ENCODE measurements at places on chromosomes 5 and 9.

GRCh38 chr5:38554403-38554802, 2.0 kb downstream of the LIFR start:
- no peak for DNase-seq

GRCh38 chr9:83061036-83061435, 1.9 kb downstream of the RASEF start:
- no peak for DNase-seq

DNA sequence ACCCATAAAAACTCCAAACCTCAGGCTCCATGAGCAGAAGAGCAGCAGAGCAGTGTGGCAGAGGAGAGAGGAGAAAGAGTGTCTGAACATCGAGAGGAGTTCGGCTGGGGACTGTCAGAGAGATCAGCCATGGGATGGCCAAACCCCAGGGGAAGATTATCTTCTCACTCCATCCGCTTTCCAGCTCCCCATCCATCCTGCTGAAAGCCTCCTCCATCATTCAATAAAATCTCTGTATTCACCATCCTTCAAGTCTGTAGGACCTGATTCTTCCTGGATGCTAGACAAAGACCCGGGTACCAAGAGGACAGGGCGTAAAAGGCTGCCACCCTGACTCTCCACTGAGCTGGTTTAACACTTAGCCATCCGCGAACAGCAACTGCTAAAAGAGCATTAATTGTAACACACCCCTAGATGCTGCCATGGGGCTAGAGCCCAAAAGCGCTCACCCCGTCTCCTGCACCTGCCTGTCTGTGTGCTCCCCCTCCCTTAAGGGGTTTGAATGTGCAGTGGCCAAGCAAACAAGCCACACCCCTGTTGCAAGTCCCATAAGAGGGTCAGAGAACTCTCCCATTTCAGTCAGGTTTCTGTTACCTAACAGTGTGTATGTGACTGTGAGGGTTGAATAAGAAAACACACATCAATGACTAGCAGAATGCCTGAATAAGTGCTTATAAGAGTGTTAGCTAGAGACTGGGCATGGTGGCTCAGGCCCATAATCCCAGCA, 13.9 kb upstream of the SELENOP start:
- no peak for DNase-seq

GRCh38 chr9:83029531-83030137, 33.3 kb downstream of the RASEF start:
- DNase-seq, result no peak

GRCh38 chr5:136221340-136221739, 28.4 kb upstream of the SMIM32 start:
- no peak for DNase-seq

DNA sequence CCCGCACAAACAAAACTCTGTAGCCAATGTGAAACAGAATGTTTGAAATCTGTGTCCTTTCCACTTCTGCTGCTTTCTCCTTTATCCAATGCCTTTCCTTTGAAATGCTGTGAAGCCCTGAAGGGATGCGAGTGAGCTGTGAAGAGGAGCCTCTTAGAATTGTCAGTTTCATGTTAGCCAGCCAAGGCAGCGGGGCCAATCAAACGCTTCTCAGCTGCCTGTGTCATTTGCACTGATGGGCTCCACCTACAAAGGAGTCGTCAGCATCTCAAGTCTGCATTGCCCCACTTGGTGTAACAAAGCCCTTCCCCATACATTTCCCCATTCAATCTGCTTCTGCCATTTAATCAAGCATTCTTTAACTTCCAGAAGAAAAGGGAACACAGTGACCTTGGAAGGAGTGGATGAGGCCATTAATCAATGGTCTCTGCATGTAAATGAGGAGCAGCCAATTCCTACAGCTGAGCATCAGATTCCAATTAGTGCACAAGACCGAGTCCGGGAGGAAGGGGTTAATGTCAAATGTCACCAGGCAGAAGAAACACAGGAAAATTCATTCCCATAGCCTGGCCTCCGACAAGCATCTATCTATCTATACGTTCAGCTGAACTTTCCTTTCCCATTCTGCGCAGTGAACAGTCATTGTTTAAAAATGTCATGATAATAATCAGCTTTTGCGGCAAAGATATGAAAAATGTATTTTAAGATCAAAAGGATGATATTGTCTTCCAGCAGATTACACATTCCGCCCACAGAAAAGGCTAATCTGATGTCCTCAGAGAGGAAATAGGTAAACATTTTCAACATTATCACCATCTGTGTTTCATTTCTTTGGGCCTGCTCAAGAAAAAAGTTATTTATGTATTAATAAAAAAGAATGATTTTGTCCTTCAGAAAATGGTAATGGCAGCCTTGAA, 154.6 kb downstream of the FSTL4 start:
- DNase-seq, result no peak

DNA sequence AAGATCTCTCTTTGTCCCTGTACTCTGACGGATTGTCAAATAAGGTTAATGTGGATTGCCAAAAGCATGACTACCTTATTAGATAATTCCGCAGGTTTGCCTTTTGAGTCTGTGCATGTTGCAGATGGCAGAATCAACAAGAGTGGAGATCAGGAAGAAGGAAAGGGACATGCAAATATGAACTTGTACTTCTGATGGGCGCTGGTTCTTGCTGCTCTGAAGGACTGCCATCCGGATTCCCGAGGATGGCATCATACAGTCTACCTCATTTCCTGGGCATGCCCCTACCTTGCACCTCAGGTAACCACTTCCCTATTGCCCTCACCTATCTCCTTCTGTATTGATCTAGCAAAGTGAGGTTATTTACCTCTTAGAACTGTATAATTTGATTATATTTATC, 504.2 kb downstream of the ACTL7B start:
- no peak for DNase-seq

DNA sequence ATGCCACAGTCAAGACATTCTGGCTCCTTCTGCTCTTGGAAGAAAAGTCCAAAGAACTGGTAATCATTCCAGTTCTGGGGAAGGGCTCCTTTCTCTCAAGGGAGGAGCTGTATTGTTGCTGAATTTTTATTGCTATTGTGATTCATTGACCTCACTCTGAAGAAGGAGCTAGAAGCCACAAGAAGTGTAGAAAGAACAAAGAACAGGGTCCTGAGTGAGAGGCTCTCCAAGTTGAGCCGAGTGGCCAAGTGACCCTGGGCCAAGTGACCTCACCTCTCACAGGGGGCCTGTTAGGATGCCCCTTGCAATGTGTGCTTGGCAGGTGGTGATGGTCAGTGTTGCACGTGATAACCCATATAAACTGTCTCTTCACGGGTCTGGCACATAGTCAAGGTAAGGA, 173.3 kb downstream of the FGF18 start:
- DNase-seq, result no peak

- no peak for DNase-seq
These were observed 169.2 kb upstream of the TARS1 start for GRCh38 chr5:33271606-33272005.
